ENCODE measurements at places on chromosomes 7 and 10. TPM values are rescaled to one million over a fixed set of nuclear protein-coding genes. Genes with fewer than 3 reads are reported as not detected.

DNA sequence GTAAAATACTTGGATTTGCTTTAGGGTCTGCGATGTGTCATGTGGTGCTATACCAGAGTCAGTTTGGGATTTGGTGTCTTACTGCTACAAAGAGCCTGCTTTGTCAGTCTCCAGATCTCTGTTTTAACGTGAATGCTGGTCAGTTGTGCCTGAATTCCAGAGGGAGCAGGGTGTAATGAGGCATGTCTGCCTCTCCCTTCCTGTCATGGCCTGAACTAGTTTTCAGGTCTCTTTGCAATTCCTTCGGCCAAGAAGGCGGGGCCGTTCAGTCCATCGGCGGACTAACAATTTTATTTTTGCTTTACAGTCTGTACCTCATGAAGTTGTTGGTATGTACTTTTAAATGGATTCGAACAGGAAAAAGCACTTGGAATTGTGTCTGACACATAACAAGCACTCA, 465.1 kb upstream of the ADARB2 start:
- no peaks in the 10 kb centered on the region for H3K36me3 ChIP-seq
- no peak overlapping the region for H3K4me3 ChIP-seq
- no peak for DNase-seq
- no peak overlapping the region for H3K27ac ChIP-seq
- H3K27me3 ChIP-seq, result no peaks in the 10 kb centered on the region

- H3K27me3 ChIP-seq, result no peaks in the 10 kb centered on the region
- H3K27ac ChIP-seq, result no peak overlapping the region
- H3K36me3 ChIP-seq, result no peaks in the 10 kb centered on the region
- no peak overlapping the region for H3K4me3 ChIP-seq
- DNase-seq, result no peak
Measured at GRCh38 chr7:158024881-158025280, 562.7 kb downstream of the PTPRN2 start.

GRCh38 chr7:115707258-115708012, 323.1 kb downstream of the TFEC start:
- H3K36me3 ChIP-seq, result no peaks in the 10 kb centered on the region
- H3K27ac ChIP-seq, result no peak overlapping the region
- H3K4me1 ChIP-seq, result no peaks in the 10 kb centered on the region
- DNase-seq, result no peak
- H3K27me3 ChIP-seq, result peaks cover 4% of the 10 kb centered on the region

- H3K27ac ChIP-seq, result peak overlapping the region; percentile 71
- no peak for DNase-seq
- H3K4me1 ChIP-seq, result peaks cover 37% of the 10 kb centered on the region
- no peaks in the 10 kb centered on the region for H3K36me3 ChIP-seq
Measured at GRCh38 chr7:19709249-19709578, 377 bp upstream of the POLR1F start.

- H3K27me3 ChIP-seq, result peaks cover 3% of the 10 kb centered on the region
- no peak overlapping the region for H3K4me3 ChIP-seq
- H3K36me3 ChIP-seq, result peaks cover 24% of the 10 kb centered on the region
- no peaks in the 10 kb centered on the region for H3K4me1 ChIP-seq
Measured at GRCh38 chr7:154937837-154938236, 65.1 kb downstream of the PAXIP1 start.

DNA sequence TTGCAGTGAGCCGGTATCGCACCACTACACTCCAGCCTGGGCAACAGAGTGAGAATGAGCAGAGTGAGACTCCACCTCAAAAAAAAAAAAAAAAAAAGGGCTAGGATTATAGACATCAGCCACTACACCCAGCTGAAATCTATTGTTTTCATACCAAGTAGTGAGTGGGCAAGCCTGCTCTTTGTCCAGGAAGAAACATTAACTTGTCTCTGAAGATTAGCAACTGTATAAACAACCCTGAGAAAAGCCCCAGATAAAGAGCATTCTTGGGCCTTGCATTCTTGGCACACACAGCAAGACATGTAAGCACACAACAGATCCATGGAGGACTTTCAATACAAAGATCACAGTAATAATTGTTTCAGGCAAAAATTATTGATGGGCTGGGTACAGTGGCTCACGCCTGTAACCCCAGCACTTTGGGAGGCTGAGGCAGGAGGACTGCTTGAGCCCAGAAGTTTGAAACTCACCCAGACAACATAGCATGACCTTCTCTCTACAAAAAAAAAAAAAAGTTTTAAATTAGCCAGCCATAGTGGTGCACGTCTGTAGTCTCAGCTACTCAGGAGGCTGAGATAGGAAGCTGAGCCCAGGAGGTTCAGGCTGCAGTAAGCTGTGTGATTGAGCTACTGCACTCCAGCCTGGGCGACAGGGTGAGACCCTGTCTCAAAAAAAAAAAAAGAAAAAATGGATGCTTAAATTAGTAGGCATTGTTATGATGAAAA, 4.4 kb downstream of the PSPH start:
- H3K27ac ChIP-seq, result no peak overlapping the region
- H3K36me3 ChIP-seq, result peaks cover 6% of the 10 kb centered on the region
- H3K4me3 ChIP-seq, result no peak overlapping the region
- H3K27me3 ChIP-seq, result no peaks in the 10 kb centered on the region

DNA sequence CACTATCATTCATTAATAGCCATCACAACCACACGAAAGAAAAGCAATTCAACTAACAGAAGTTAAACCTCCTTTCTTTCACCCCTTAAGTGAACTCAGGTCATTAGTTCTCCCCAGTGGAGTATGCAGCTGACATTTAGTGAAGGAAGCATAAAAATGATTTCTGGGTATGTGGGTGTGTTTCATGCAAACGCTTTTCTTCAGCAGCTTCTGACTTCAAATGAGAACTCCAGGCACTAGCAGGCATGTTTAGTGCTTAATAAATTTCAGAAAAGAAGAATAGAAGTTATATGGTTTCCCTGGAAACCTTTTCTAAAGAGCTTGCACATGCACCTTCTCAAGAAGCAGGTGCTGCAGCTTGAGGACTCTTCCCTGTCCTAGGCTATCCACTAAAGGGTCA, 62.5 kb downstream of the PIK3CG start:
- H3K27me3 ChIP-seq, result peaks cover 7% of the 10 kb centered on the region
- H3K4me1 ChIP-seq, result no peaks in the 10 kb centered on the region

DNA sequence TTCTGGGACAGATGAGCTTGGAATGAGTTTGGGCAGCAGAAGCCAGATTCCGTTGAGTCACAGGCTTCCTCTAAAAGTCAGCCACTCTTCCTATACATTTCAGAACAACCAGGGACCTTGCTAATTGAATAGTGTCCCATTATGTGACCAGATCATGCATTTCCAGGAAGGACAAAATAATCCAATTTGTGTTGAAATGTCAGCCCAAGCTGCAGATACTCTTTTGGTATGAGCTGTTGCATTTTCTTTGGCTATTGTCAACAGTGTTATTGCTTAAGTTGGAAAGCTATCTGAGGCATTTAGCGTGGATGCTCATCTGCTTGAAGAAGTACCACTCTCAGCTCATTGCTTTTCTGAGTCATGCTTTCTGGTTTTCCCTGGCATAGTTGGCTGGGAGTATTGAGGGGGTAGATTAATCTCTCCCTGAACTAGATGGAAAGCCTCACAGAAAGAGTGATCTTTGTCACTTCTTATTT, 223.7 kb upstream of the HABP2 start:
- H3K4me1 ChIP-seq, result peaks cover 4% of the 10 kb centered on the region
- no peak overlapping the region for H3K27ac ChIP-seq
- DNase-seq, result no peak
- H3K36me3 ChIP-seq, result no peaks in the 10 kb centered on the region

- H3K27ac ChIP-seq, result no peak overlapping the region
- peaks cover 11% of the 10 kb centered on the region for H3K4me1 ChIP-seq
- no peak for DNase-seq
- H3K4me3 ChIP-seq, result no peak overlapping the region
Measured at GRCh38 chr10:5570979-5571810, 46.4 kb downstream of the CALML3 start.

GRCh38 chr7:130950741-130951140, 216.7 kb upstream of the KLF14 start:
- peaks cover 59% of the 10 kb centered on the region for H3K4me1 ChIP-seq
- no peak overlapping the region for H3K27ac ChIP-seq
- H3K4me3 ChIP-seq, result no peak overlapping the region
- H3K36me3 ChIP-seq, result peaks cover 57% of the 10 kb centered on the region

DNA sequence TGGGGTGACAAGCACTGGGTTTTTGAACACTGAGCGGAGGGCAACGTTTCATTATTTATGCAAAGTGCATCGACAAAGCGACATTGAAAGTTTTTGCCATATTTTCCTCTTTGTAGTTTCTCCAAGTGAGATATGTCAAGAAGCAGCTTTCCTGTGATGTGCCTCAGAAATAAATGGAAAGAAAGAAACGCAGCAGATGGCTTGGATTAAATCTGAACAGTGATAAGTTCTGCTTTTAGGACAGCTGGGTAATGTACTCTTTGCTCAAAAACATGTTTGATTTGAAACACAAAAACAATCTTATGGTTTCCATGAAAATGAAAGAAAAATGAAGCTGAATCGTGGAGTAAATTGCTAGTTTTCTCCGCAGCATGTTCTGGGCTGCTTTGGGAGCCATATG, 166.3 kb downstream of the PTPRN2 start:
- H3K4me3 ChIP-seq, result no peak overlapping the region
- no peak overlapping the region for H3K27ac ChIP-seq
- no peaks in the 10 kb centered on the region for H3K36me3 ChIP-seq
- DNase-seq, result no peak
- H3K27me3 ChIP-seq, result no peaks in the 10 kb centered on the region
- H3K4me1 ChIP-seq, result no peaks in the 10 kb centered on the region

GRCh38 chr10:101607124-101607523, 19.0 kb downstream of the DPCD start:
- peaks cover 12% of the 10 kb centered on the region for H3K36me3 ChIP-seq
- DNase-seq, result no peak
- no peaks in the 10 kb centered on the region for H3K27me3 ChIP-seq
- peaks cover 9% of the 10 kb centered on the region for H3K4me1 ChIP-seq

- no peaks in the 10 kb centered on the region for H3K27me3 ChIP-seq
- H3K4me3 ChIP-seq, result no peak overlapping the region
- H3K36me3 ChIP-seq, result no peaks in the 10 kb centered on the region
- no peak overlapping the region for H3K27ac ChIP-seq
- DNase-seq, result no peak
Measured at GRCh38 chr7:159099711-159100231, 44.9 kb downstream of the VIPR2 start.

- no peak overlapping the region for H3K27ac ChIP-seq
- no peak for DNase-seq
- H3K27me3 ChIP-seq, result no peaks in the 10 kb centered on the region
- H3K4me1 ChIP-seq, result no peaks in the 10 kb centered on the region
- H3K4me3 ChIP-seq, result no peak overlapping the region
Measured at GRCh38 chr7:111668711-111669110, 106.4 kb upstream of the IMMP2L start.

GRCh38 chr7:99505324-99505662, 831 bp downstream of the ZKSCAN5 start:
- H3K36me3 ChIP-seq, result peaks cover 20% of the 10 kb centered on the region
- H3K27me3 ChIP-seq, result no peaks in the 10 kb centered on the region
- H3K4me3 ChIP-seq, result peak overlapping the region; percentile 88
- peak overlapping the region; percentile 96 for H3K27ac ChIP-seq

- peaks cover 5% of the 10 kb centered on the region for H3K4me1 ChIP-seq
- DNase-seq, result no peak
- H3K4me3 ChIP-seq, result no peak overlapping the region
- H3K27me3 ChIP-seq, result peaks cover 3% of the 10 kb centered on the region
Measured at GRCh38 chr10:91694170-91694794, 61.4 kb upstream of the PPP1R3C start.

- peaks cover 11% of the 10 kb centered on the region for H3K4me1 ChIP-seq
- H3K4me3 ChIP-seq, result no peak overlapping the region
- H3K36me3 ChIP-seq, result no peaks in the 10 kb centered on the region
- H3K27ac ChIP-seq, result no peak overlapping the region
- DNase-seq, result no peak
- H3K27me3 ChIP-seq, result peaks cover 8% of the 10 kb centered on the region
Measured at GRCh38 chr10:30366829-30367228, 17.8 kb upstream of the MTPAP start.

DNA sequence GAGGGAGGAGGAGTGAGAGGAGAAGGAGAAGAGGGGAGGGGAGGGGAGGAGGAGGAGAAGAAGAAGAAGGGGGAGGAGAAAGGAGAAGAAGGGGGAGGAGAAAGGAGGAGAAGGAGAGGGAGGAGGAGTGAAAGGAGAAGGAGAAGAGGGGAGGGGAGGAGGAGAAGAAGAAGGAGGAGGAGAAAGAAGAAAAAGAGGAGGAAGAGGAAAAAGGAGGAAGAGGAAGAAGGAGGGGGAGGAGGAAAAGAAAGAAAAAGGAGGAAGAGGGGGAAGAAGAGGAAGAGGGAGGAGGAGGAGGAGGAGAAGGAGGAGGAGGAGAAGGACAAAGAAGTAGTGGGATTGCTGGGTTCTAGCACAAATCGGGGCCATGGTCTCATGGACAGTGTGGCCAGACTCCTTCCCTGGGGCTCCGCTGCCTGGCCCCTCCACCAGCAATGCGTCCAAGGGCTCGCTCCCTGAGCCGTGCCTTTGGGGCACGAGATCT, 4.2 kb upstream of the MAFK start:
- H3K27me3 ChIP-seq, result peaks cover 10% of the 10 kb centered on the region
- H3K4me3 ChIP-seq, result no peak overlapping the region
- peaks cover 4% of the 10 kb centered on the region for H3K4me1 ChIP-seq
- no peaks in the 10 kb centered on the region for H3K36me3 ChIP-seq
- H3K27ac ChIP-seq, result no peak overlapping the region
- DNase-seq, result no peak

GRCh38 chr7:70043015-70043538, 444.8 kb downstream of the AUTS2 start:
- H3K27ac ChIP-seq, result no peak overlapping the region
- no peak overlapping the region for H3K4me3 ChIP-seq
- no peaks in the 10 kb centered on the region for H3K4me1 ChIP-seq
- H3K36me3 ChIP-seq, result no peaks in the 10 kb centered on the region
- no peak for DNase-seq

DNA sequence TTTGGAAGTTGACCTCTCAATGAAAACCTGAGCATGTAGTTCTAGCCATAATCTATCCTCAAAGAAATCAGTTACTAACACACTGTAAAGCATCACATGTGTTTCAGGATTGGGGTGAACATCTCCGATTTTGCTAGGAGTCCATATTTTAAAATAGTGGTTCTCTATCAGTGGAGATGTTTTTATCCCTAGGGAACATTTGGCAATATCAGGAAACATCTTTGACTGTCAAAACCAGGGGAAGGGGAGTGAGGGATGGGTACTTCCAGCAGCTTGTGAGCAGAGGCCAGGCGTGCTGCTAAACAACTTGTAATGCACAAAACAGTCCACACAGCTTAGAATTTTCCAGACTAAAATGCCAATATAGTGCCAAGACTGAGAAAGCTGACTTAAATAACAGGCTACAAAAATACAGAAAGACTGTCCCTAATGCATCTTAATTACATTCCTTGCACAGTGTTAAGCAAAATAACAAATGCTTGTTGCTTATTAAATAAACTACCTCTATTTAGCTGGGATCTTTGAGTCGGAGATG, 120.9 kb downstream of the CRPPA start:
- H3K4me1 ChIP-seq, result no peaks in the 10 kb centered on the region
- H3K4me3 ChIP-seq, result no peak overlapping the region
- H3K36me3 ChIP-seq, result no peaks in the 10 kb centered on the region
- no peak for DNase-seq
- no peak overlapping the region for H3K27ac ChIP-seq
- H3K27me3 ChIP-seq, result no peaks in the 10 kb centered on the region

The RAB19 gene
- 4.3 TPM for total RNA-seq

The ADRA2A gene
- not detected for total RNA-seq

The SIRT1 gene
- 28.5 TPM for total RNA-seq

The CRPPA gene
- 0.30 TPM for total RNA-seq

The MOGAT3 gene
- not detected for total RNA-seq

The LRRD1 gene
- total RNA-seq, result not detected

The SAP25 gene
- 29.1 TPM for total RNA-seq

All from activated CD4-positive, alpha-beta memory T cell treated with anti-CD3 and anti-CD28 coated beads, Interleukin-2, amount 10 ng/mL, durations not matched to agents 7 days and 5 days (primary cell).